ENCODE measurements at places on chromosomes 4 and X.

DNA sequence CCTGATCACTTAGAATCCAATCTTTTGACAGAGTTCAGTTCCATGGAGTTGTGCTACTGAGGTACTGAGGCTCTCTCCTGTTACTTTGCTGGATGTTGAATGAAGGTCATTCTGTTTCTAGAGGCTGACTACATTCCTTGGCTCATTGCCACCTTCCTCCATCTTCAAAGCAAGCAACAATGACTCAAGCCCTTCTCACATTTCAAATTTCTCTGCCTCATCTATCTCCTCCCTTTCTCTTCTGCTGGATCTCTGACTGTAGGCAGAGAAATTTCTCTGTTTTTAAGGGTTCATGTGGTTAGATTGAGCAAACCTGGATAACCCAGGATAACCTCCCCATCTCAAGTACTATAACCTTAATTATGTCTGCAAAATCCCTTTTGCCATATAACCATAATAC, 775.4 kb downstream of the STPG2 start:
- peak; percentile 50 for DNase-seq

GRCh38 chr4:173585876-173586572, 56.0 kb upstream of the HAND2 start:
- DNase-seq, result no peak

DNA sequence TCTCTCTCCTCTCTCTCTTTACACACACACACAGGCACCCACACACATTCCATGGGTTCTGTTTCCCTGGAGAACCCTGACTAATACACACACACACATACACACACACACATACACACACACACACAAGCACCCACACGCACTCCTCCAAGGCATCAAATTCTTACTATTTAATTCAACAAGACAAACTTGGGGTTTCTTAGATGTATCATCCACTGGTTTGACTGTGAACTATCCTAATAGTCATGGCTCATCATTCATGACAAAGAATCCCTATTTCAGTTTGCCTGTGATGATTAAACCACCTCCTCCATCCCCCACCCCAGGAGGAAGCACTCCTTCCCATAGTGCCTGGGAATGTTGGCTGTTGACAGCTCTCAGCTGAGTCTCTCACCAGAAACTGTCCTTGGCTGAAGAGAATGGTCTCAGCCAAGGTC, 98.2 kb downstream of the USP46 start:
- no peak for DNase-seq

GRCh38 chrX:71626576-71626975, 8.3 kb upstream of the CXCR3 start:
- no peak for DNase-seq

DNA sequence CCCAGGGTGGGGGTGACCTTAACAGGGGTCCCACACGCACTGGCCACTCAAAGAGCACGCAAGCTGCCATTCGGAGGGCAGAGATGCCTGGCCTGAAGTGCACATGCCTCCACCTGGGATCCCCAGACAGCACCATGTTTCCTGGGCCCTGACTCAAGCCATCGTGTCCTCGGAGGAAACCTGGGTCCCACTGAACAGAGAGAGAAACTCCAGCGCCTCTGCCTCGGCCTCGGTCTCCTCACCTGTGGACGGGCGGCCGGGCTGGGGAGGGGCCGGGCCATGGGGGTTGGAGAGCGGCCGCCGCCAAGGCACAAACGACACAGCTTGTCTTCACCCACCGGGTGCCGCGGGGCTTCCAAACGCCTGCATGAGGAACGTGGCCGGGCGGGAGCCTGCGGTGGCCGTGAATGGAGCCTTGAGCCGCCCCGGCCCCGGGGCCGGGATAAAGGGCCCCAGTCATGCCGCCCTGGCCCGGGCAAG, 30.0 kb upstream of the FGFR3 start:
- DNase-seq, result no peak

All from urothelium cell line (cell line).